ENCODE measurements at places on chromosomes 7 and 10.

- H3K27ac ChIP-seq = no peak overlapping the region
- no peaks in the 10 kb centered on the region for H3K36me3 ChIP-seq
- no peak for DNase-seq
- H3K4me3 ChIP-seq = no peak overlapping the region
- H3K4me1 ChIP-seq = peaks cover 17% of the 10 kb centered on the region
Measured at GRCh38 chr7:105794741-105795729, 81.4 kb downstream of the ATXN7L1 start.

DNA sequence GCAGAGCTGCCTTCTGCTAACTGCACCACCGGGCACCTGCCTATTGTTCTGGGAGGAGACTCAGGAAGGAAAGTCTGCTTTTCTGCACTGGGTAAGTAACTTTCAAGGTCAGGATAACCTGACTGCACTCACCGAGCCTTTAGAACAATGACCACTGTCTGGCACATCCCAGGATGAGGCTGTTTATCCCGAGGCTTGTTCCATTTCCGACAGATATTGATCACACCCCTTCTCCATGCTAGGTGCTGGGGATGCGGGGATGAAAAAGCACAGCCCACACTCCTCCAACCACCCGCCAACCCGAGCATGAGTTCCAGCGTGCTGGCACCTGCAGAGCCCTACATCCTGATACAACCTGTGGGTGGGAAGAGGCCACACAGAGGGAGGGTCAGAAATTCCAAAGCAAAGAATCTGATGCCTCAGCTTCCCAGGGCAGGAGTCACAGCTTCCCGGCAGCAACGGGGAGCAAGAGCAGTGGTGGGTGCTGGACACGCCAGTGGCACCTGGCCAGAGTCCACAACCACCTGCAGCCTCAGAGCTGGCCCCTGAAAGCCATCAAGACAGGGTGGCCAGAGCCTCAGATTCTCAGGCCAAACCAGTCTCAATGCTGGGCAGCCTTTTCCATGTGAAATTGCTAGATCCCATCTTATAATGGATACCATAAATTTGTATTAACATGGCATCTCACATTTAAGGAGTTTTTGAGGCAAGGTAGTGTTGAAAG is 34.9 kb upstream of the CNPY1 start:
- no peaks in the 10 kb centered on the region for H3K36me3 ChIP-seq
- no peak for DNase-seq
- peaks cover 23% of the 10 kb centered on the region for H3K27me3 ChIP-seq
- H3K4me1 ChIP-seq = peaks cover 2% of the 10 kb centered on the region

DNA sequence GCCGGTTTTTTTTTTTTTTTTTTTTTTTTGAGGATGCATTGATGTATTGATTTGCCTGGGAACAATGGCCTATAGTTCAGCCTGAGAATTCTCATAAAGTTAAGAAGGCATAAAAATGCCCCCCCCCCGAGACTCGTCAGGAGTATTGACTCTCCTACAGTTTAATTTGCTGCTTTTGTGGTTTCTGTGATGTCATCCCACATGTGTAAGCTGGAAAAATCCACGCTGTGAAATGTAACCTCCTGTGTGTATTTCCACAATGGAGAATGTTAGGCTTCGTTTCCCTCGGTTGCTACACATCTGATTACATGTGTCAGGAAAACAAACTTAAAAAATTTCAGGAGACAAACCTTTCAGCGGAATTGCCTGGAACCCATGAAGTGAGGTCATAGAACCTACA is 117.9 kb downstream of the FANK1 start:
- no peaks in the 10 kb centered on the region for H3K36me3 ChIP-seq
- H3K4me1 ChIP-seq = no peaks in the 10 kb centered on the region
- DNase-seq = no peak
- H3K27ac ChIP-seq = no peak overlapping the region
- no peak overlapping the region for H3K4me3 ChIP-seq

GRCh38 chr10:93095225-93095624 is 21.5 kb downstream of the CYP26A1 start:
- no peak overlapping the region for H3K4me3 ChIP-seq
- H3K27ac ChIP-seq = no peak overlapping the region
- peaks cover 4% of the 10 kb centered on the region for H3K27me3 ChIP-seq

DNA sequence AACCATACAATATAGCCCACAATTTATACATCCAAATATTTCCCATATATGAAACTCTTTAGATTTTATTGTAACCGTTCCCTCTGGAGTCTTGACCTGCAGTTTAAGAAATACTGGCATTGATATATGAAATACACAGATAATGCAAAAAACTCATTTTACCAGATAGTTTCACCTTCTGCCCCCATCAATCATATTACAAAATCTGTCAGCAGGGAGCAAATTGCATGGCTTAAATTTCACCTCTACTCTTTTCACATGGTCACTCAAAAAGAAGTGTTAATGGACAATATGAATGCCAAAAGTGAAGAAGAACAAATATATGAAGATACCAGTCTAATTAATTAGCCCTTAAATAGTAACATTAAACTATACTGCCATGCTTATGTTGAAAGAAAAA is 57.0 kb upstream of the TMEM106B start:
- no peaks in the 10 kb centered on the region for H3K4me1 ChIP-seq
- DNase-seq = no peak

GRCh38 chr7:44377134-44377463 is 51.7 kb upstream of the CAMK2B start:
- H3K36me3 ChIP-seq = no peaks in the 10 kb centered on the region
- peaks cover 2% of the 10 kb centered on the region for H3K4me1 ChIP-seq
- no peak for DNase-seq
- no peak overlapping the region for H3K27ac ChIP-seq

GRCh38 chr7:42100156-42100508 is 136.9 kb downstream of the GLI3 start:
- no peaks in the 10 kb centered on the region for H3K36me3 ChIP-seq
- H3K27ac ChIP-seq = no peak overlapping the region
- no peaks in the 10 kb centered on the region for H3K4me1 ChIP-seq
- H3K4me3 ChIP-seq = no peak overlapping the region
- DNase-seq = no peak

DNA sequence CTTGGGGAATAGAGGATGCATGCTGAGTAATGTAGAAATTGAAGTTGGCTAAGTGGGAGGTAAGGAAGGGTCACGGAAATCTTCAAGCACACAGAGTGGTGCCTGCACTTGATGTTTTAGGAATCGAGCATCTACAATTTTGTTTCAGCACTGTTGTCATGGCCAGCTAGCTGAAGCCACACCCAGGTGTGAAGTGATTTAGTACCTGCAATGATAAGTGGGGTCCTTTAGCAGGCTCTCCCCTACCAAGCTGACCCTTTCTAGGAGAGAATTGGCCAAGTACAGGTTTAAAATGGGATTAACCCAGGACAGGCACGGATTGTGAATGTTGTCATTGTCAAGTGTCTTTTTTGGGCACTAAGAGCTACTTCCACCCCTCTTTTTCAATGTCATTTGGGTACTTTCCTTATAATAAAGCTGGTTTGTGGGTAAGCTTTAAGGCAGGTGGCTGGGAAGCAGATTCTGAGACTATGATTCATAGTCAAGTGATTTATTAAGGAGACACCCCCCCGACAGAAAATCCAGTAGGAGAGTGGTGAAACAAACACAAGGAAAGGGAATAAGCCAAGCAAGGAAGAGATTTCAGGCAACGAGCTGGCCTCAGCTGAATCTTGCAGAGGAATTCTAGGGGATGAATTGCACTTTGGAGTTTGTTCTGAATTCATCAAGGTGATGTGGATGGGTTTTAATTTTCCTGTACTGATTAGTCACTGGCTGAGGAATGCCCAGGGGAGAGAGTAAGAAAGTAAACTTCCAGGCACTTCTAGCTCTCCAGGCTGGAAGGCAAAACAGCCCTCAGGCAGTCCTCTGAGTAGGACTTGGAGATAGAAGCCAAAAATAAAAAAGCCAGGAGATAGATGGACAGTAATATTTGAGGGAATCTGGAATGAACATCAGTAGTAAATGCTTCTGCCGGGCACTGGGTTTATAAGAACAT is 1128.4 kb downstream of the SORCS3 start:
- no peaks in the 10 kb centered on the region for H3K4me1 ChIP-seq
- H3K36me3 ChIP-seq = no peaks in the 10 kb centered on the region
- H3K27me3 ChIP-seq = no peaks in the 10 kb centered on the region
- no peak overlapping the region for H3K27ac ChIP-seq
- H3K4me3 ChIP-seq = no peak overlapping the region

GRCh38 chr7:73526896-73527821 is 5.1 kb upstream of the BAZ1B start:
- DNase-seq = no peak
- peak overlapping the region; percentile 89 for H3K27ac ChIP-seq
- peaks cover 6% of the 10 kb centered on the region for H3K36me3 ChIP-seq
- peaks cover 31% of the 10 kb centered on the region for H3K4me1 ChIP-seq
- H3K4me3 ChIP-seq = peak overlapping the region; percentile 50

DNA sequence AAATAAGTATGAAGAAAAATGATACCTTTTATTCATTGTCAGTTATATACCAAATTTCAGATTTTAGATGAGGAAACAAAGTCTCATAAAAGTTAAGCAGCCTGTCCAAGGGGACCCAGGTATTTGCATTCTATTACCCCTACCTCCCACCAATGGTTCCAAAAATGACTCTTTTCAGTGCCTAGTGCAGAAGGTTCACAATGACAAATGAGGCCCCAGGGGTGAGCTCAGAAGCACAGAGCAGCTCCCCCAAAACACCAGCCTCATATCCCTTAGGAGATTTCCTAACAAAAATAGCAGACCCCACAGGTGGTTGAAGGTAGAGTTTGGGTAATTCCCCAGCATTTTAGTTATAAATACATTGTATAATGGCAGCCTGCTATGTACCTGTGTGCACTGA is 168.6 kb downstream of the REEP3 start:
- no peak overlapping the region for H3K4me3 ChIP-seq
- H3K27ac ChIP-seq = no peak overlapping the region
- peaks cover 4% of the 10 kb centered on the region for H3K4me1 ChIP-seq
- peaks cover 30% of the 10 kb centered on the region for H3K27me3 ChIP-seq
- H3K36me3 ChIP-seq = no peaks in the 10 kb centered on the region

DNA sequence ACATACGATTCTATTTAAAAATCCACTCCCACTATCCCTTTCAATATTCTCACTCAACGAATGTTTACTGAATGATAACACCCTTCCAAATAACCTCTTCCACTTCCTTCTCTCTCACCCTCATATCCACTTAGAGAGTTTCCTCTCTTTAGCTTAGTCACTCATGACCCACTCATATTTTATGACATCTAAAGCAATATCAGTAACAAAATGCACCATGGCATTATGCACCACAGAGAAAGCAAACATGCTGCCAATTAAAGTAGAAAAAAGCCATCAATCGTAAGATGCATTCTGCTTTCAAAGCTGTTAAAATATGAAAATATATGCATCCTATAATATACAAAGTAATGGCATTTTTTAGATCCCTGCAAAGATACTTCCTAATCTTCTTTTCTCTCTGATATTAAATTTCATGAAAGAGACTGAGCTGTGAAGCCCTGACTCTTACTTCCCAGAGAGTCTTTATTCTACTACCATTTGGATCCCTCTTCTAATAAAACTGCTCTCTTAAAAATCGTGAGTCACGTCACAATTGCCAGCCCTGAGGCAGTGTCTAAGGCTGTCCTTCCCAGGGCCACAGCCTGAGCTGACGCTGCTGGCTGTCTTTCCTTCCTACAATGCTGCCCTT is 283.0 kb upstream of the KLF6 start:
- H3K36me3 ChIP-seq = no peaks in the 10 kb centered on the region
- no peak overlapping the region for H3K27ac ChIP-seq
- DNase-seq = no peak
- H3K4me1 ChIP-seq = peaks cover 6% of the 10 kb centered on the region
- H3K4me3 ChIP-seq = no peak overlapping the region

DNA sequence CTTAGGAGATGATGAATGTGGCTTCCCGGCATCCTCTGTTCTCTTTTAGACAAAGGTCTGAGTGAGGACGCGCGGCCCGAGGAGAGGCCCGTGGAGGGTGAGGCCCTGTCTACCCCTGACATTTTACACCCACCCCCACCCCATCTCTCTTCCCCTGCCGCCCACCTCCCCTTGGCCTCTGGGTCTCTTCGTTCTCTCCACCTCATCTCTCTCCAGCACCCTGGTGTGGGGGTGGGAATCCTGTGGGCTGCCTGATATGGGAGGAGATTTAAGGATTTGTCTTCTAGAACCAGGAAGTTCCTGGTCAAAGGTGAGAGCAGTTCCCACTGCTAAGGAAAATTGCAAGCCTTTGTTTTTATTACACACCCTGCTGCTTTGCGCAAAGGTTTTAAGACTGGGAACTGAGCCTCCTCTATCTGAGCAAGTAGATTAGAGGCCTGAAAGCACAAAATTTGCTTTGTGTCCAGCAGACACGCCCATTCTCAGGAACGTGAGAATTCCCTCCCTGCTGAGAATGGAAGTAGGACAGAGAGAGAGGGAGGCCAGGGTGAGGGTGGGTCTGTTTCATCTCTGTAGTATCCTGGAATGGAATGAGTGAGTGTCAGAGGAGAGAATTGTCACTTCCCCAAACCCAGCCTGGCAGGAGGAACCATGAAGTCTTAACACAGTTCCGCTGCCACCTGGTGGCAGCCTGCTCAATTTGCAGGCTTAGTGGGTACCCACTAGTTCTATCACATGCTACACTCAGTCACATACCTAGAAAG is 91.2 kb downstream of the GTF2IRD1 start:
- no peaks in the 10 kb centered on the region for H3K36me3 ChIP-seq
- DNase-seq = no peak
- no peak overlapping the region for H3K4me3 ChIP-seq
- no peaks in the 10 kb centered on the region for H3K4me1 ChIP-seq
- H3K27ac ChIP-seq = no peak overlapping the region

GRCh38 chr10:4514445-4515108 is 311.4 kb upstream of the AKR1E2 start:
- DNase-seq = no peak
- peaks cover 5% of the 10 kb centered on the region for H3K4me1 ChIP-seq
- no peaks in the 10 kb centered on the region for H3K36me3 ChIP-seq
- no peak overlapping the region for H3K27ac ChIP-seq
- no peak overlapping the region for H3K4me3 ChIP-seq

DNA sequence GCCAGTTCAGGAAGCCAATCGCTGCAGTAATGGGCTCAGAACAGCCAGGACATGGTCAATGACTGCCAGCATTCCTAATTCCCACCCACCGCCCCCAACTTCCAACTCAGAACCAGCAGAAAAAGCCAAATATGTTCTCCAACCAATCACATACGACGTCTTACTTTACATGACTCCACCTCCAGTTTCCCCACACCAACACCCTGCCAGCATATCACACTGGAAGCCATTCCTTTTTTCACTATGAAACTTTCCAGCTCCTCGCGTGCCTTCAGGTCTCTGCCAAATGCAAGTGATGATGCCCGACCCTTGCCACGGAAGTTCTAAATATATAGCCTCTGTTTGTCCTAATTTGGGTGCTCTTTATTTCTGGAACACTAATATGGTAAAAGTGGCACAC is 12.5 kb downstream of the NPS start:
- H3K4me3 ChIP-seq = no peak overlapping the region
- no peaks in the 10 kb centered on the region for H3K36me3 ChIP-seq
- no peaks in the 10 kb centered on the region for H3K4me1 ChIP-seq
- H3K27ac ChIP-seq = peak overlapping the region; percentile 64
